ENCODE measurements at places on chromosomes 11 and 22.
A peak's percentile ranks its signal among the peaks of the same experiment; 100 is the strongest.

DNA sequence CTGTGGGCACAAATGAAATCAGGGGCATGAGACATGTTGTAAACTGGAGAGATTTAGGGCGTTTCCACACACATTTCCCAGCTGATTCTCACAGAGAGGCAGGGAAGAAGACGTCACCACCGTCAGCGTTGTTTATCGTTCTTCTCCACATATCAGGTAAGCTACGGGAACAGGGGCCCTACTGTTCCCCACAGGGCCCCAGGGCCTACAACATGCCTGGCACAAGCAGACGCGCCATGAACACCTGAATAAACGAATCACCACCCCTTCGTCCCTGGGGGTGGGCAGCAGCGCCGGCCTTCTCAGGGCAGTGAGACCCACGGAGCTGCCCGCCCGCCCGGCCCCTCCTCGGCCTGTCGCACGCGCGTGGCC lies 342 bp downstream of the EFCAB6 start:
- no peak for DNase-seq

DNA sequence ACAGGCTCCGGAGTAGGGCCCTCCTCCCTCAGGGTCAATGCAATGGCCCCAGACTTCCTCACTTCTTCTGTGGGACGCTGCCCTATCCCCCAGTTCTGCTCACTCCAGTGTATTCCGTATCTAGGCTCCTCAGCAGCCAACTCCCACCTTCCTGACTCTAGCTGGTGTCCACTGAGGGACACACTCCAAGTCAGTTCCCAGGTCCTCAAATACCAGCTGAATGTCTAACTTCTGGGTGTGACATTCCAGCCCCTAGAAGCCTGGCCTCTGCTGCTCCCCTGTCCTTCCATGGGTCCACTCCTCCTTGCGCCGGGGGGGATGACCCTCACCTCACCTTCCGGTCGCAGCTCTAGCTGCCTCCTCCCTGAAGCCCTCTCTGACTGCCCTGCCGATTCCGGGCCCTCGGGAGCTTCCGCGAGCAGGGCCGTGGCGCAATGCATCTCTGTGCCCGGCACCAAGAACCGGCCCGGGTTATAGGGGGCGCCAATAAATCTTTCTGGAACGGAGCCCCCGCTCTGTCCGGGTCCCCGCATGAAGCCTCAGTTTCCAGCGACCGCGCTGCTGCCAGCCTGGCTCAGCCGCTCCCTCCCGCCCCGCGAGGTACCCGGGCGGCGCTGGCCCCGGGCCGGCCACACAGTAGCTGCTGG lies 15.4 kb downstream of the BAD start:
- DNase-seq, result no peak

DNA sequence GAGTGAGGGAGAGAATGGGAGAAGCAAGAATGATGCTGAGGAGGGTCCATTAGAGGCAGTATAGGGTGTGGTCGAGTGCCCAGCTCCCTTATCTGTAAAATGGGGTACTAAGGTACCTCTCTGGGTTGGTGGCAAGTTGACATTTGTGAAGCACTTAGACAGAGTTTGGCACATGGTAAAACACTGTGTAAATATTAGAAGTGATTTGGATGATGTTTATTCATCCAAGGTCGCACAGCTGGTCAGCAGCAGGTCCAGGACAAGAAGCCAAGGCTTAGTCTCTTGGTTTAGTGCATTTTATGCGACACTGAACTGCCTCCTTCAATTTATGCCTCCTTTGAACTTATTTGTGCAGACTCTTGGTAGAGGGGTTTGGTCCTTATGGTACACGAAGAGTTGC lies 19.4 kb downstream of the KREMEN1 start:
- no peak for DNase-seq

- DNase-seq, result no peak
Measured at GRCh38 chr11:124788521-124788920, 11.7 kb downstream of the MSANTD2 start.

DNA sequence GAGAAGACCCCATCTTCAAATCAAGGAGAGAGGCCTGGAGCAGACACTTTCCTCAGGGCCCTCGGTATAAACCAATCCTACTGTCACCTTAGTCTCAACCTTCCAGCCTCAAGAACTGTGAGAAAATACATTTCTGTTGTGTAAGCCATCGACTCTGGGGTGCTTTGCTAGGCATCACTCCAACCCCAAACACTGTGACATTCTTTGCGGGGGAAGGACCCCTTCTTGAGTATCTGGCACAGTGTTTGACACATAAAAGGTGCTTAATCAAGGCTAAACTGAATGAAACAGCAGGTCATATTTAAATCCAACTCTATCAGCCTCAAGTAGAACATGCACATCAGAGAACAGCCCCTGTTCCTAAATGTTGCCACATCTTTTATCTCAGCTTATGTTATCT lies 558.1 kb downstream of the INSC start:
- DNase-seq, result no peak

DNA sequence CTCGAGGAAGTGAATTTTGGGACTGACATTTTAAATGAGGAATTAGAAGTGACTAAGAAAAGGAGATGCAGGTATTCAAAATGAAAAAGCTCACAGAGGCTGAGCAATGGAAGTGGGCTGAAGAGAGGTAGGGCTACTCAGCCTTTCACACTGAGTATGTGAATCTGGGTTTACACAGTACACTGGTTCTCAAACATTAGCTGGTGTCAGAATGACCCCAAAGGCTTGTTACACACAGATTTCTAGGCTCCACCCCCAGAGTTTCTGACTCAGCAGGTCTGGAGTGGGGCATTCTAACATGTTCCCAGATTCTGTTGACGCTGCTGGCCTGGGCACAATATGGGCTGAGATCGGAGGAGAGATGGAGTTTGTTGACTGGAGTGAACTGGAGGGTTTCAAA lies 32.8 kb downstream of the CADM1 start:
- DNase-seq, result no peak

DNA sequence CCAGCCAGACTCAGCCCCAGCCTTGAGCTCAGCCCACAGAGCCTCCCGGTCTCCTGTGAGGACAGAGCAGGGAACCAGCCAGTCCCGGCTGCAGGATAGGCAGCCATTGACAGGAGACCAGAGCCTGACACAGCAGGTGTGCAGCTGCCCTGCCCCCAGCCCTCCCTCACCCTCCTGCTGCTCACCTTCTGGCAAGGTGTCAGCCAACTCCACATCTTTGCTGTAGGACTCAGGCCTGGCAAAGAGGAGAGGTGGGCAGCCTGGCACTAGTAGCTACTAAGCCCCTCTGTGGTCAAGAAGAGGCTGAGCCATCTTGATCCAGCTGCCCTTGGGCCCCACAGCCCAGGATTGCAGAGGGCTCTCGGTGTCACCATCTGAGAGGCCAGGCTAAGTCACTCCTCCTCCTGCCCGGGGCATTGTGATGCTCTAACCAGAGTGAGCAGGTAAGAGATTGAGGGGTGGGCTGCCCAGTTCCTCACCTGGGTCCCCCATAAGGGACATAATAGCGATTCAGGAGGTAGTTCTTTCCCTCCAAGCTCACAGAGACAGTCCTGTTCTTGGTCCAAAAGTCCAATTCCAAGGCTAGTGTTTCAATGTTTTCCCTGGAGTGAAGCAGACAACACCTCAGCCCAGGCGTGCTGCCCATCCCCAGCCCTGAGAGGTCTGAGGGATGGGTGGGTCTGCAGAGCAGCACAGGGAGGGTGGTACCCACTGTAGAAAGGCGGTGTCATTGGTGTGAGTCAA lies 18.6 kb downstream of the TREH start:
- DNase-seq, result no peak

DNA sequence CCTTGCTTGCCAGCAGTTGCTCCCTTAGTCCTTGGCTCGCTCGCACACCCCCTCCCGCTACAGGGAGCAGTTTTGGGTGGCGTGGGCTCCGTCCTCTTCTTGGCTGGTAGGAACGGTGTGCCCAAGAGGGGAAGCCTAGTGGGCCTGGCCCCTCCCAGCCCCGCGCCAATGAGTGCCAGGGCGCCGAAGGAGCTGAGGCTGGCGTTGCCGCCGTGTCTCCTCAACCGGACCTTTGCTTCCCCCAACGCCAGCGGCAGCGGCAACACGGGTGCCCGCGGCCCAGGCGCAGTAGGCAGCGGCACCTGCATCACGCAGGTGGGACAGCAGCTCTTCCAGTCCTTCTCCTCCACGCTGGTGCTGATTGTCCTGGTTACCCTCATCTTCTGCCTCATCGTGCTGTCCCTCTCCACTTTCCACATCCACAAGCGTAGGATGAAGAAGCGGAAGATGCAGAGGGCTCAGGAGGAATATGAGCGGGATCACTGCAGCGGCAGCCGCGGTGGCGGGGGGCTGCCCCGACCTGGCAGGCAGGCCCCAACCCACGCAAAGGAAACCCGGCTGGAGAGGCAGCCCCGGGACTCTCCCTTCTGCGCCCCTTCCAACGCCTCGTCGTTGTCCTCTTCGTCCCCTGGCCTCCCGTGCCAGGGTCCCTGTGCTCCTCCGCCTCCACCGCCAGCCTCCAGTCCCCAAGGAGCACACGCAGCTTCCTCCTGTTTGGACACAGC lies 1.6 kb downstream of the C11orf87 start:
- DNase-seq, result no peak

DNA sequence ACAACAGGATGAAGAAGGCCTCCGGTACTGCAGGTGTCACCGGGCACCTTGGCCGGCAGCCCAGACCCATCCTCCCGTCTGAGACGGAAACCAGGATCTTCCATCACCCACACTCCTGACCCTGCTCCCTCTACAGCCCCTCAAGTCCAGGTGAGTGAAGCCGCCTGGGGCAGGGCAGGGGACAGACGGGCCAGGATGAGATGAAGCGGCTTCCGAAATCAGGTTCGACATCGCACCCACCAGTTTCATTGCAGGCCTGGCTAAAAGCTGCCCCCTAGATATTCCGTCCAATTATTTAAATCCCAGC lies 639.1 kb downstream of the TBC1D22A start:
- DNase-seq, result no peak

GRCh38 chr22:20248461-20248978 lies 19.6 kb downstream of the RTN4R start:
- DNase-seq, result no peak

- DNase-seq, result no peak
Measured at GRCh38 chr22:41050883-41051282, 41.5 kb upstream of the EP300 start.

GRCh38 chr11:1848640-1849430 lies 4.0 kb upstream of the LSP1 start:
- DNase-seq, result no peak

GRCh38 chr22:41885116-41885515 lies 29.8 kb downstream of the SHISA8 start:
- DNase-seq, result no peak

DNA sequence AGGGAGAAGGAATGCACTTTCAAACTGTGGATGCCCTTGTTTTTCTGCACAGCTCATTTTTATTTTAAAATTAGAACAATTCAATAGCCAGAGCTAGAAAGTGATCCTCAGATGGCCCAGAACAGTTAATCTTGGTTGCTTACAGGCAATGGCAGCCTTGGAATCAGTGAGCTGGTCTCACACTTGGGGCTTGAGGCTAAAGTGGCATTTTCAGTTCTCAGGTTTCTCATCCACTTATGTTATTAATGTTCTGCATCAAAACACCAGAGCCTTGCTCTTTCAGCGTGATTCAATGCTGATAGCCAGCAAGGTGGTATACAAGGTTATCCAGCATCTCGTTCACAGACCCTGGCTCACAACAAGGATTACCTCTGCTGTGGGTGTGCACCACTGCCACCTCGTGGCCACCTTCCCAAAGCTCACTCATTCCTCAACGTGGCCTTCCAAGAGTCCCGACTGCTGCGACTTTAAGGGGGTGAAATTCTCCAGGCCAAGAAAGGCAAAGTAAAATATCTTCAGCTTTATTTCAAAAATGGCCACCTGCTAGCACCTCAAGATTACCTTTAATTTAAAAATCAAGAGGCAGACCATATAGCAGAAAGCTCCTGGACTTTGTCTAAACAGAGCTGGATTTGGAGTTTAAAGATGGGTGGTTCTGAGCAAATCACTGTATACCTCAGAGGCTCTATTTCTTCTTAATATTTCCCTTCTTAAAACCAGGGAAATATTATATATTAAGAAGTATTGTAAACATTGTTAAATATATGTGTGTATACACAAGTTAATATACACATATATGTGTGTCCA lies 34.2 kb upstream of the FSHB start:
- DNase-seq, result peak; percentile 78
